Right atrium auricular region (tissue), 2 donors: ENCODE measurements at places on chromosomes 11 and 22. TPM values are rescaled to one million over a fixed set of nuclear protein-coding genes. Genes with fewer than 3 reads are reported as not detected.

Gene MMP3
- total RNA-seq: not detected

Gene ANO3
- 0.16 TPM for total RNA-seq

DNA sequence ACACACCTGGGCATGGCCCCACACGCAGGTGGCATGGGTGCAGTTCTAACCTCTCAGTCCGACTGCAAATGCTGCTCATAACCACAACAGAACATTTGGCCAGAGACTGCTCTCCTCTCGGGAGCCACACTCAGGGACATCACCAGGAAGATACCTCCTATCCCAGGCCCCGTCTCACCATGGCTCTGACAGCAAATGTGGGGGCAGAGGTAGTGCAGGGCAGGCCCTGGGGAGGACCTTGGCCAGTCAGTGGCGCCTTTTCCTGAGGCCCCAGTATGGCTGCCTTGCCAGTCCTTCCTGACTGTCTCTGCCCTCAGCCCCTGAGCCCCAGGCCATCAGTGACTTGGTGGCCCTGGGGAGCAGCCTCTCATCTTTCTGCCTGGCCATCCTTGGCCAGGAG, 2.8 kb downstream of the KRTAP5-6 start:
- DNase-seq: no peak

Gene CARD18
- total RNA-seq: not detected

DNA sequence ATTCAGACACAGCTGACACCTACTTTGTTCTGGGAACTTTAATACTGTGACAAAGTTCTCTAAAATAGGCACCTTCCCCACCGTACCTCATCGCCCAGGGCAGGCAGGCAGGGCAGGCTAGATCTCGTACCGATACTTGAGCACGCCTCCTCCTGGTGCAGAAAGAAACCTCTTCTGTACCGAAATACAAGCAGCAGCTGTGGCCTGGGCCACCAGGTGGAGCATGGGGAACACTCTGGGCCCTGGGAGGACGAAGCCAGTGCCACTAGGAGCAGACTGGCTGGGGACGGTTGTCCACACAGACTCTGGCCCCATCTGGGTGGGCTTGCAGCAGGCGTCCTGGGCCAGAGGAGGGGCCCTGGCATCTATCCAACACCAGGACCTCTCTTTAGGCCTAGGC, 12.8 kb downstream of the PMM1 start:
- DNase-seq: no peak

GRCh38 chr11:17449158-17449557, 27.5 kb downstream of the ABCC8 start:
- no peak for DNase-seq

DNA sequence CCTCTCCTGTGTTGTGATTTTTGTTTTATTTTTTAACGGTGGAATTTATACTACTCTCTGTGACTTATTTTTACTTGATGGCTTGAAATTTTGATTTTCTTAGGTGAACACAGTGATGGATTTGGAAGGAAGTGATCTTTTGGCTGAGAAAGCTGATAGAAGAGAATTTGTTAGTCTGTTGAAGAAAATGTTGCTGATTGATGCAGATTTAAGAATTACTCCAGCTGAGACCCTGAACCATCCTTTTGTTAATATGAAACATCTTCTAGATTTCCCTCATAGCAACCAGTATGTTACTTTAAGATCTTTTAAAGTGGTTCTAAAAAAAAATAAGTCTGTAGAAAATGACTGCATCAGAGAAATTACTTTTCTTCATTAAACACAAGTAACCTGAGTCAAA, 82.1 kb downstream of the HIPK3 start:
- no peak for DNase-seq

DNA sequence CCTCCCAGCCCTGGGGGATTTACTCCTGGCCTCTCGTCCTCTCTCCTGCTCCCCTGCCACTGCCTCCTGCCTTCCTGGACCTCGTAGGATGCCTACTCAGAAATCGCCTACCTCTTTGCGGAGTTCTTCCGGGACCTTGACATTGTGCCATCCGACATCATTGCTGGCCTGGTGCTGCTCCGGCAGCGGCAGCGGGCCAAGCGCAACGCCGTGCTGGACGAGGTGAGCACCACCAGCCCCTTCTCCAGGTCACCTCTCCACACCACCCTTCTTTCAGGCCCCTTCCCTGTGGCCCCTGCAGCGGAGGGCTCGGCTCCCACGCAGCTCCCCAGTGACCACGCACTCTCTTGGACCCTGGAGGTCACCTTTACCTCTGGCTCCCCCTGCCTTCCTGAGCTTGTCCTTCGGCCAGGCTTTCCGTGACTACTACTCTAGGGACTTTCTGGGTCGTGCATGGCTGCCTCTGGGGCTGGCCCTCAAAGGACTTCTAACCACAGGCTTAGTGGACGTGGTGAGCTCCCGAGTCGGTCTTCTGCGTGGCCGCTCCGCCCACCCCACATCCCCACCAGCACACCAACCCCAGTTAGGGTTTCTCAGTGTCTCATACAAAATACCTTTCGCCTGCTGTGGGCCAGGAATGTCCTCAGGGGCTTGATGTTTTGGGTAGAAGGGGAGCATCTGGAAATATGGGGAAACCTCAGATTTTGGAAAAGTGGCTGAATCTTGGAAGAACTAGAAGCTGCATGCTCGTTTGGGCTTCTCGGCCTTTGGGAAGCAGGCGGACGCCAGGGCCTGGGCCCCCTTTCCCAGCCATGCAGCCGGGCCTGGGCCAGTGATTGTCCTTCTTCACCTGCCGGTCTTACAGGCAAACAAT, 24.1 kb upstream of the MYRF start:
- no peak for DNase-seq

GRCh38 chr22:25221790-25222189, 2.4 kb downstream of the CRYBB2 start:
- DNase-seq: no peak

DNA sequence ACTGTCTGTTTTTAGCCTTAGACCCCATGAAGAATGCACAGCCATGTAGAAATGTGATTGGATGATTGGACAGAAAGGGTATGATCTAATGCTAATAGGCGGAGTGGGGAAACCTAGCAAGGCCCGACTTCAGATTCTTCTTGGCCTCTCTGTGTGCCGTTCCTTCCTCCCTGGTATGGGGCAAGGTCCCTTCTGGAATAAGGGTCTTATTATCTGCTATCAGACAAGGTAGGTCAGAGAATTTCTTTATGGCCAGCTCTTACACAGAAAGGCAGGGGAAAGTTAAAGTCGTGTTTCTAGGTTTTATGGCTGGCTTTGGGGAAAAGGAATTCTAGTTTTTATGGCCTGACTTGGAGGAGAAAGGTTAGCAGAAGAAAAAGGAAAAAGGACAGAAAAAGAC, 30.6 kb downstream of the DBX1 start:
- DNase-seq: no peak

Gene MFRP
- not detected for total RNA-seq
